ENCODE measurements at places on chromosomes 11 and 22.

DNA sequence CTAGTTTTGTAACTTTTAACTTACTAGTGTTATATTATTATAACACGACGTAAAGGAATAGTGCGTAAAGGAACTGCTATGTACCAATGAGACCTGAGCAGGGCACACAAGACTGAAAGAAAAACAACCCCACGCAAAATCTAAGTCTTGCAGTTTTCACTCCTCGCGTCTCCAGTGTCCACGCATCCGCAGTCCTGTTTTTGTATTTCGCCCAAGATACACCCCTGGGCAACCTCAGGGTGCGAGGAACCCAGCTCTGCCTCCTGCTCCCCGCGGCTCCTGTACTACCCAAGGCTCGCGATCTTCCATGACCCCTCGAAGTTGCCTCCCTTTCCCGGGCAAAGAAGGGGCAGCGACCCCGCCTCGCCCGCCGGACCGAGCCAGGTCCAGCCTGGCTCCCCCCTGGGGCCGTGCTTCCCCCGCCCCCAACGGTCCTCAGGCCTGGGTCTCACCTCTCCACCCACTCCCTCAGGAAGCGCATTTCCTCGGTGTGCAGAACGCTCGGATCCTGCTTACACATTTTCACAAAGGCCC lies 393 bp downstream of the ST13 start:
- no peak for DNase-seq

- peak; percentile 24 for DNase-seq
Observed at GRCh38 chr11:5274395-5274794, 4.7 kb upstream of the HBE1 start.

- no peak for DNase-seq
Observed at GRCh38 chr22:19896665-19897355, 42.1 kb upstream of the GNB1L start.

- DNase-seq, result peak; percentile 56
Observed at GRCh38 chr22:43289976-43290721, 53.0 kb downstream of the SCUBE1 start.

GRCh38 chr11:64245797-64246620 lies 734 bp downstream of the PPP1R14B start:
- peak; percentile 93 for DNase-seq

DNA sequence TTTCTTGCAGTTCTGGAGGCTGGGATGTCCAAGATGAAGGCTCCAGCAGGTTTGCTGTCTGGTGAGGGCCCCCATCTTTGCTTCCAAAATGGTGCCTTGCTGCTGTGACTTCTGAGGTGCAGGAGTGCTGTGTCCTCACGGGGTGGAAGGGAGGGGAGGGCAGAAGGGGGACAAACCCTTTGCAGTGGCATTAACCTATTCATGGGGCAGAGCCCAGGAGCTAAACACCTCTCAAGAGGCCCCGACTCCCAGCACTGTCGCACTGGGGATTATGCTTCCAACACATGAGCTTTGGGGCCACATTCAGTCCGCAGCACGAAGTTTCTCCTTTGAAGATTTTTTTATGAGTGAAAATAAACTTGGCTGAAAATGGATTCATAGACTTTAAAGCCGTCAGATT lies 25.5 kb upstream of the OSBPL5 start:
- no peak for DNase-seq

GRCh38 chr11:109864151-109864661 lies 229.0 kb upstream of the ZC3H12C start:
- peak; percentile 15 for DNase-seq

DNA sequence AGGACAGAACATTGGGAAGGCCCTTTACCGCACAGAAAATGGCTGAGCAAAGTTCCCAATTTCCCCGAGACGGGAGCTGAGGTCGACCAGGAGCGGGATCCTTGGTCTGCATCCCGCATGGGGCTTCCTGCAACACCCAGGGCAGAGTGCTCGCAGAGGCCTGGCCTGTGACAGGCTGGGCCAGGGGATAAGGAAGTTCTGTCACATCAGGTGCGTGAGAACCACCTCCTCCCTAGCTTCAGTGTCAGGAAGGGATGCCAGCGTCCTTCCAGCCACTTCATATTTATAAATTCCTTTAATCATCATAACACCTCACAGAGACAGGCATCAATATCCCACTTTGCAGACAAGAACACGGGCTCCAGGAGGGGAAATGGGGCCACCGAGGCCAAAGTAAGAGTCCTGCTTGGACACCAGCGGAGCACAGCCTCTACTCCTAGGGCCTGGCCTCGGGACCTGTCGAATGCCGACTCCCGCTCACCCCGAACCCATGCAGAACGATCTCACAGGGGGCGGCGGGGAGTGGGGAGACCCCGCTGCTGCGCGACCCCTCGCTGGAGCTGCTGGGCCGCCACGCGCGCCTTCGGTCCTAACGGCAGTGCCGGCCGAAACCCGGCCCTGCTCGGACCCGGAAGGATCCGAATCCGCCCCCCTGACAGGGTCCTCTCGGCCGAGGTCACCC lies 532 bp downstream of the BET1L start:
- DNase-seq, result peak; percentile 42

DNA sequence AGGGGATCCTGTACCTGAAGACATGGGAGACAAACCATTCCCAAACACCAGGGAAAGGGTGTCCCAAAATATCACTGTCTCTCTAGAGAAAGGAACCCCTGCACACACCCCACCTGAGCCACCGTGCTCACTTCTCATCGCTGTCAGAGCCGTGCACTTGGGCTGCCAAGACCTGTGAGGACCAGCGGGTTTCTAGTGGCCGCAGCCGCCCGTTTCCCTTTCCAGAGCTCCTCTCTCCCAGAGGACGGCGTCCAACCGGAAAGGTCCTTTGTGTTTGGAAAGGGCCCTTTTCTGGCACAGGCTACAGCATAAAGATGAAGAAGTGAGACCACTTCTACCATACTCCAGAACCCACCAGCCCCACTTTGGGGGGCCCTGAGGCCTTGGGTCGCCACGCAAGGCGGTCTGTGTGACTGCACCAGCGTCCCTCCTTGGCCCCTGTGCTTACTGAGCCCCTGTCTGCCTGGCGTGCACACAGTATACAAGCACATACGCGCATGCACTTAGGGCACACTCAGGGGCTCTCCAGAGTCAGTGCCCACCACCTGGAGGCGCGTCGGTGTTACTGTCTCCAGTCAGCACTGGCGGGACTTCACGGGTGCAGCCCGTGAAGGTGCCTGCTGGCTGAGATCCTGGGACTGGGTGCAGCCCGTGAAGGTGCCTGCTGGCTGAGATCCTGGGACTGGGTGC lies 381.8 kb downstream of the TBC1D22A start:
- DNase-seq, result no peak

- DNase-seq, result no peak
Observed at GRCh38 chr11:81197396-81197795, 1536.3 kb downstream of the FAM181B start.

- no peak for DNase-seq
Observed at GRCh38 chr11:125903711-125904659, at the start of gene DDX25. TSS of gene DDX25 (plus strand) at chr11:125904508. CDS start at chr11:125904518, 10 bp downstream.

GRCh38 chr22:37973271-37974170 lies 10.8 kb downstream of the SOX10 start:
- no peak for DNase-seq

DNA sequence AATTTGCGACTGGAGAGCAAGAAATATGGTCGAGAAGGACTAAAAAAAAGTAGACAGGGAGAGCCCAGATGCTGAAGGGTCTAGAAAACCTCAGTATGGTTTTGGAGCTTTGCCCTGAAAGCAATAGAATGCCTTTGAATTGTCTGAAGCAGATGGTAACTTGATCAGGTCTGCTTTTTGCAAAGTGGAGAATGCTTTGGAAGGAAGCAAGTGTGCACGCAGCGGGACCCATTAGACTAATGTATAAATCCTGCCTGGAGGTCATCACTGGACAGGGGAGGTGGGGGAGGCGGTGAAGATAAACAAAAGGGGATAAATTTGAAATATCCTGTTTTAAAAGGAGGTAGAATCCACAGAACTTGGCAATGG lies 757 bp upstream of the HINFP start:
- DNase-seq, result no peak
